Activated naive CD4-positive, alpha-beta T cell treated with anti-CD3 and anti-CD28 coated beads for 36 hours (primary cell): ENCODE measurements at places on chromosomes 13 and 19. TPM values are rescaled to one million over a fixed set of nuclear protein-coding genes. Genes with fewer than 3 reads are reported as not detected.

CBARP gene
- total RNA-seq: 0.77 TPM

MYH14 gene
- not detected for total RNA-seq

- no peak for DNase-seq
These were observed 32.5 kb downstream of the FGF14 start for GRCh38 chr13:102369302-102369701.

WDR88 gene
- total RNA-seq: not detected

- no peak for DNase-seq
These were observed 300.5 kb downstream of the SPRY2 start for GRCh38 chr13:80040196-80040980.

CATSPERD gene
- total RNA-seq: not detected

KCTD4 gene
- not detected for total RNA-seq

SOX21 gene
- total RNA-seq: not detected
